Breast epithelium (tissue), 4 donors: ENCODE measurements at places on chromosomes 16 and 17.

DNA sequence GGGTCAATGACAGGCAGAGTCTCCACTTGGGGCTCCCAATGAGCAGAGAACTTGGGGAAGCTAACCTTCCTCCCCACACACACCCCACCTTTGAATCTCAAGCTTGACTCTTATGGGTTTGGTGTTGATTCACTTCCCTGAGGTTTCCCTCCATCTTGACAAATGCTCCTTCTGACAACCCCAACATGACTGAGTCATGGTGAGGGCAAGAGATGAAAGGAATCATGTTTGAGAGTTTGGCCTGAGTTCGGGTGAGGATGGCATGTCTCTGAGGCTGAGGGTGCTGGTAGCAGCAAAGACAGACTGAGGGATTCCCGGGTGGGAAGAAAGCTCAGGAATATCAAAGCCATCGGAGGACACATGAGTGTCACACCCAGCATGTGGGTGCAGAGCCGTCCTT, 18.7 kb downstream of the KRT9 start:
- DNase-seq: no peak

- no peak for DNase-seq
Observed at GRCh38 chr16:8179615-8180014, 410.7 kb downstream of the TMEM114 start.

- no peak for DNase-seq
Observed at GRCh38 chr17:76943202-76943601, 75.0 kb downstream of the MGAT5B start.

- DNase-seq: no peak
Observed at GRCh38 chr17:77609553-77610517, 348.7 kb upstream of the TNRC6C start.

- no peak for DNase-seq
Observed at GRCh38 chr16:85398050-85398451, 215.1 kb upstream of the GSE1 start.

GRCh38 chr17:65297916-65298315, 160.7 kb downstream of the RGS9 start:
- DNase-seq: no peak

- no peak for DNase-seq
Observed at GRCh38 chr17:65346166-65346565, 209.0 kb downstream of the RGS9 start.

- DNase-seq: no peak
Observed at GRCh38 chr16:3652373-3653195, 1.9 kb upstream of the DNASE1 start.

DNA sequence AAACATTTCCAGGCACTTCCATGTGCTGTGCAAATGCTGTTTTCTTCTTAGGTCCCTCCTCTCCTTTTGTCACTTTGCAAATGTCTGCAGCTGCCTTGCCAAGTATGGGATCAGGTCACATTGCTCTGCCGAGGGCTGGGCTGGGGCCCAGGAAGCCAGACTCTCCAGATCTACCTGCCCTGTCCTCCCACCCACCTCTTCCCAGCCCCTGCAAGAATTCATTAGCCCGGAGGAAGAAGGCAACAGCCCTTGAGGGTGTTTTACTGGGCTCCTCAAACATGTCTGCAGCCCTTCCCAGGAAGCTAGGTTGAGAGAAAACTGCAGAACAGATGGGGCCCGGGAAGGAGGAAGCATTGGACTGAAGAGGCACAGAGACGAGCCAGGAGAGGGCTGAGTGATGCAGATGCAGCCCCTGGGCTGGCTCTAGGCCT, 47.1 kb downstream of the WSB1 start:
- no peak for DNase-seq
